ENCODE measurements at places on chromosomes 1 and 21.
A peak's percentile ranks its signal among the peaks of the same experiment; 100 is the strongest.

DNA sequence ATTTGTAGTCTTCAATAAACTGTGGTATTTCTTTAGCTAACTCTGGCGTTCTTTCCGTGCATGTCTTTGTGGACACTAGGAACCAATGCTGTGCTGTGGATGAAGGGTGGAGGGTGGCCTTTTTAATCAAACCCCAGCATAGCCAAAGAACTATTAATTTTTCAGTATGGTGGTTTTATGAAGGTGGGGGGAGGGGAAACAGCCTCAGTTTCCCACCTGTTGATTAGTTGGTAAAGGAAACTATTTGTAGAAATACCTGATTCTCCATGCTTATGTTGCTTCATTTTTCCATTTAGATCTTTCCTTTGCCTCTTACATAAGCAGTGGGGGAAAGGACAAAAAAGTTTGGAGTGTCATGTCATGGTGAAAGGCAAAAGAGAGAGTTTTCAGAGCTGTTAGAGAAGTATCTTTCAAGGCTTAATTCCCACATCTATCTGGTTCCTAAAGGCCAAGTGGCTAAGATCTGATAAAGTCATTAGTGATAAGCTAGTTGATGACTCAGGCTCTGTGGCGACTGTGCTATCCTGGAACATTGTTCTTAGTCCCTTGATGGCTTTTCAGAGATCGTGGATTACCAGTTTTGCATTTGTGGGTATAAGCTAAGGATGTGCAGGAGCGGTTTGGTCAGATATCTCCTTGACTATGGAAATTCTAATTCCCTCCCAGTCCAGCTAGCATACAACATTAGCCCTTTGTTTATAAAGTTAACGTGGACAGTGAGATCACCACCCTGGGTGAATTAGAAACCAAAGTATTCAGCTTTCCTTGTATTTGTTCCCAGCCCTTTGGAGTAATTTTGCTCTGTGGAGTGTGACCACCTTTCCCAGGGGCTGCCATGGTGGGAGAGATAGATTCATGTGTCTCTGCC, 8.7 kb upstream of the HAX1 start:
- peak; percentile 22 for DNase-seq

DNA sequence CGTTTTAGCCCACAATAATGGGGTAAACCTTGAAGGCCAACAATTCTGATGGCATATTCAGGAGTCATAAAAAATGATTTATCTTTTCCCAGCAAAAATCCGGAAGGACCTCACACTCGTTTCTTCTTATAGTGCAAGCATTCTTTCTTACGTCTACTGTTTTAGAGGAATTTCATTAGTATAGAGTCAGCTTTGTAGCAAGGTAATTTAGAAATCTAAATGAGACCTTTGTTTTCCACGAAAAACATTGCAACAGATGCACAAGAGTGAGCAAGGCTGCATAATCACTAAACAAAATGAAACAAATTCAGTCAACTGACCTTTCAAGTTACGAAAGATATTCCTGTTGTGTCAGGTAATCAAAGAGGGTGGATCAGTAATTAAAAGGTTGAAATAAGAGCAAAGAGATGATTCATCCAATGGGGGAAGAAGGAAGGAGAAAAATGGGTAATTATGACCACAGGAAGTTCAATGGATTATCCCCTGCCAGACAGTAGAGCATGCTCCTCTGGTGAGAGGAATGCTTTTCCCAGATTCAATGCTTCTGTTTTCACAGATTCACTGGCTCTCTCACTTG, 560 bp upstream of the CSDE1 start:
- peak; percentile 24 for DNase-seq

DNA sequence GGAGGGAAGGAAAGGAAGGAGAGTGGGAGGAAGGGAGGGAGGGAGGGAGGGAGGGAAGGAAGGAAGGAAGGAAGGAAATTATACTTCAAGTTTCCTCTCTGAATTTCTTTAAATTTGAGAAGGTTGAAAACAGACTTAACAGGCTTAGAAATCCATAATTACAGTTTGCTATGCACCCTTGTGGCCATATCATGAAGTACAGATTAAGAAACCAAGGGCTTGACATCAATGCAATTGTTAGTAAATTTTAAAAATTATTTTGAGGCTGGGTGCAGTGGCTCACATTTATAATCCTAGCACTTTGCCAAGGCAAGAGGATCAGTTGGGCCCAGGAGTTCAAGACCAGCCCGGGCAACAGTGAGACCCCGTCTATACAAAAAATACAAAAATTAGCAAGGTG, 14.4 kb downstream of the ANP32E start:
- DNase-seq: peak; percentile 30

DNA sequence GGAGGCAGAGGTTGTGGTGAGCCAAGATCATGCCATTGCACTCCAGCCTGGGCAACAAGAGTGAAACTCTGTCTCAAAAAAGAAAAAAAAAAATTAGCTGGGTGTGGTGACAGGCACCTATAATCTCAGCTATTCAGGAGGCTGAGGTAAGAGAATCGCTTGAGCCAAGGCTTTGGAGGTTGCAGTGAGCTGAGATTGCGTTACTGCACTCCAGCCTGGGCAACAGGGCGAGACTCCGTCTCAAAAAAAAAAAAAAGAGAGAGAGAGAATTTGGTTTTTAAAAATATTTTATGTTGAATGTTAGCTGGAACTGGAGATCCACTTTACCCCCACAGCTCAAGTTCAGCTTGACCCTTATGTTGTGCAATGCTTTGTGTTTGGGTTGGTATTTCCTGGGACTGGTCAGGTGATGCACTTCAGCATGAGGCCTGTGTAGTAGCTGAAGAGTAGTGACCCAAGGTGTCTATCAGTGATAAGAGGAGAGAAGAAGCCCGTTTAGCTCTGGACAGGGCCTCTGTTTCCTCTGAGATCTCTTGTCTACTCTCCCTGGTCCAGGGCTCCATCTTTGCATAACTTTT, 36.8 kb upstream of the MACF1 start:
- DNase-seq: peak; percentile 81

DNA sequence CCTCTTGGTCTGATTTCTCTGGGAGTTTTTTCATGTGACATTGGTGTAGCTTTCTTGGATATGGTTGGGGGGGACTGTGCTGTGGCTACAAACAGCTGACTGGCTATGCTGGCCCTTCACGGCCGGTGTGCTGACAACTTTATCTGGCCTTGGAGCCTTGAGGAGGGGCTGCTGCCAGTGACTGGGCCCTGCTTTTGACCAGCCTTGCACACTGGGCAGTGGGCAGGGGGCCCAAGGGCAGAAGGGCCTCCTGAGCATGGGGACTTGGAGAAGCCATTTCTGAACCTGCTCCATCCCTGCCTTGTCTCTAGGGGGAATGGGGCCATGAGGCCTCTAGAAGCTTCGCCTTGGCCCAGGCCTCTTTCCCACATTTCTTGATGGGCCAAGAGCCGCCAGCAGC, 139.6 kb downstream of the CAMTA1 start:
- no peak for DNase-seq
